ENCODE measurements at places on chromosomes 2 and 18. TPM values are rescaled to one million over a fixed set of nuclear protein-coding genes. Genes with fewer than 3 reads are reported as not detected.

The PRSS56 gene
- not detected for total RNA-seq

The STARD6 gene
- not detected for total RNA-seq

GRCh38 chr2:101120124-101120996 is 30.8 kb downstream of the TBC1D8 start:
- DNase-seq: no peak

- no peak for DNase-seq
These were observed 64.1 kb downstream of the SMAD7 start for GRCh38 chr18:48886520-48887293.

DNA sequence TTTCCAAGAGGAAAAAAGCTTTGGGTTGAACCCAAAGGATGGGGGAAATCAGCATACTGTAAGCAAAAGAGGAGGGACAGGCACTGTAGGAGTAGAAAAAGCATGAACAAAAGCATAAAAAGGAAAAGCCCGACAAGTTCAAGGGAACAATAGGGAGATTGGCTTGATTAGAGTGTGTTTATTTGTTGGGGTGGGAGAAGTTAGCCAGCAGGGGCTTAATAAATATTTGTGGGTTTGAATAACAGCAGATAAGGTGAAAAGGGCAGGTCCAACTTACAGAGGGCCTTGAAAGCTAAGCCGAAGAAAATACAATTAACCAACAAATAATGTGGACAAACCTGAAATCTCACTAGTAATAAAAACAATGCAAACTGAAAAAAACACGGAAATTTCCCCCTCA is 126.7 kb downstream of the THADA start:
- no peak for DNase-seq

DNA sequence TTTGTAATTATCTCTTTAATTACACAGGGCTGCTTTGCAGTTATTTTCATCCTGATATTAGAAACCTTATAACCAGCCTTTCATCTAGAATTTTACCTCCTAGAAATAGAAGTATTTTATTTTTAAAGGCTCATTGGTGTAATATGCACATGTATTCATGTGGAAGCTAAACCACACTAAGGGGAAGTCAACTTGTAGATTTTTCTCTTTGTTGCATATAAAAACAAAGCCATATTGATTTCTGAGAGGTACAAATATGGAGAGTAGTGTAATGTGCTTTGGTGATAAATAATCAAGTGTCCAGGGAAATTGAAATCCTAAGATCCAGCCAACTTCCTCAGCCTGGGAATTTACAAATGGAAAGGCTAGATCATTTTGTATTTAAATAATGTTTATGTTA is 301.2 kb downstream of the LRATD1 start:
- DNase-seq: no peak

GRCh38 chr2:119233326-119234020 is 9.8 kb downstream of the STEAP3 start:
- no peak for DNase-seq

DNA sequence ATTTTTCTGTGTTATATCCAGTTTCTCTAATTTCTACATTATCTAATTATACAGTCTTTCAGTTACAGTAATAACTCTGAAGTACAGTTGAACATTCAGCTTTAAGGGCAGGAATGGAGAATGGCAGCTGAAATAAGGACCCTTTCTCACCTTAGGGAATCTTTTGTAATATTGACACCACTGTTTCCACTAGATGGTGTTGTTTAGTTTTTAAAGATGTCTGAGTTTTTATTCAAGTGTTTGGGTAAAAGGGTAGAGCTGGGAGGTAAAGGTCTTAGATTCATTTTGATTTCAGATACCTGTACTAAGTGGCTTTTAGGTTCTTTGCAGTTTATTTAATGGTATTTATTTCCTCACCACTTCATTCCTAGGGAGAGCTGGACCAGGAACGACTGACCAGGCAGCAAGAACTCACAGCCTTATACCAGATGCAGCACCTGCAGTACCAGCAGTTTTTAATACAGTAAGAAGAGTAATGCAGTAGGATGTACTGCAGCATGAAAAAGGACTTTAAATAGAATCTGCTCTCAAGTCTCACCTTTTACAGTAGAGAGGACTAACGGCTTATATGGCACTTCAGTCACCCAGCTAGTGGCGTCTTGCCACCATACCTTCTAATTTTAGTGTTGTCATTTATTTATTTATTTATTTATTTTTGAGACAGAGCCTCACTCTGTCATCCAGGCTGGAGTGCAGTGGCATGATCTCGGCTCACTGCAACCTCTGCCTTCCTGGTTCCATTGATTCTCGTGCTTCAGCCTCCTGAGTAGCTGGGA is 33.2 kb upstream of the KCNJ13 start:
- no peak for DNase-seq

DNA sequence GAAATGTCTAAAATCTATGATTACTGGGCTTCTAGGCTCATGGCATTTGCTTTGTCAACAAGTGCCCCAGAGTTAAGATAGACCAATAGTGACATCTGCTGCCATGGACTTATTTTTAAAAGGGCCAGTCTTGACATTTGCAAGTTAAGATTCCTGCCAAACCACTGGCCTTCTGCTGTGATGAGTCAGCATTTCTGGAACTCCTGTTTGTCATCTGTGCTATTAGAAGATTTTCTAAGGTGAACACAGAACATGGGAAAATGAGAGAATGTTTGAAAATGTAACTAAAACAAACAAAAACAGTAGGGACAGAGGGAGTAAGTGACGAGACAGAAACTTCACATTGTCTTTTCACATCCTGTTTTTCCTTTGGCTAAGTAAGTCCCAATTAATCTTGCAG is 93.7 kb upstream of the WDR75 start:
- no peak for DNase-seq

DNA sequence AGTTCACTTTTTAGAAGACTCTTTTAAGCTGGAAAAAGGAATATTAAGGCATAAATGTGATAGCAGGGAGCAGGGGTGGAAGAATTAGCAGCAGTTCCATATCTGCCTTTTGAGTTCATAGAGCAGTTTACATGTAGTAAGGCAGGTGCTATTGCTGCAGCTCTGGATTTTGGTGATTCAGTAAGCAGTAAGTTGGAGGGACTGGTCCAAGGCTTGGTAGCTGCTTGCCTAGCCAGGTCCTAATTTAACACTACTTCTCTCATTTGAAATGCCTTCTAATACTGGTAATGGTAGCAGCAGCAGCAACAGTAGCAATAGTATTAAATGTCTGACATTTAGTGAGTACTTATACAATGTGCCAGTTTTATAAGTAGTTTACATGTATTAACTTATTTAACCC is 30.0 kb downstream of the HAT1 start:
- DNase-seq: no peak

The SERPINB2 gene
- not detected for total RNA-seq

- DNase-seq: no peak
These were observed 91.6 kb downstream of the FIGN start for GRCh38 chr2:163644238-163644637.

DNA sequence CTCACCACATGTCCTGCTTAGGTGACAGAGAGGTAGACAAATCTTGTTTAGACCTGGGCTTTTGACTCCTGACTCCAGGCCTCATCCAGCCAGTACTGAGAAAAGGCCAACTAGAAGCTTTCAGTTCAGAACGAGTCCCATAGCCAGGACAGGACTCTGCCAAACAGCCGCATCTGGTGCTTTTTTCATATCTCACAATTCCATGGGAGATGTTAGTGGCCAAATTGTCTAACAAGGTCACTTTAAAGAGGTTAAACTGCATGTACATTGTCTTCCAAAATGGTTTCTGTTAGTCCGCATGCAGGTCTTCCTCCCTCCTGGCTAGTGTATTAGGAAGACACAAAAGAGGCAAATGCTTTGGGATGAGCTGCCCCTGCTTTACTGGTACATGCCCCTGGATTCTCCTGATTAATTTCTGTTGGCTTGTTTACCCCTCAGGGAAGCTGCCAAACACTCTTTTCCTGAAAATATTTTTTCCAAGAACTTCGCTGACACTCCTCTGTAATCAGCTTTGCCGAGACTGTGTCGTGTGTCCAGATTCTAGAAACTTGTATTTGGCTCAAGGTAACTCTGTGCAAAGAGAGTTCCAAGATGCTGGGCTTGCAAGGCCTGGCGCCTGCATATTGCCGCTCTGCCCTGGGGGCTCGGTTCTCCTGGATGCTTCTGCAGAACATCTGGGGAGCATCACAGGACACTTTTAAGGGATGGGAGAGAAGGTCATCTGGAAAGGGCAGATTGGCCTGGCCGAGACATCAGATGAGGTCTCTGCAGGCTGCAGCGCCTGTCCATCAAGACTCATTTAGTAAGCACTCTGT is 209.2 kb upstream of the APCDD1 start:
- no peak for DNase-seq

GRCh38 chr2:7510353-7510752 is 593.1 kb downstream of the RNF144A start:
- no peak for DNase-seq

The BBS5 gene
- total RNA-seq: 5.7 TPM

DNA sequence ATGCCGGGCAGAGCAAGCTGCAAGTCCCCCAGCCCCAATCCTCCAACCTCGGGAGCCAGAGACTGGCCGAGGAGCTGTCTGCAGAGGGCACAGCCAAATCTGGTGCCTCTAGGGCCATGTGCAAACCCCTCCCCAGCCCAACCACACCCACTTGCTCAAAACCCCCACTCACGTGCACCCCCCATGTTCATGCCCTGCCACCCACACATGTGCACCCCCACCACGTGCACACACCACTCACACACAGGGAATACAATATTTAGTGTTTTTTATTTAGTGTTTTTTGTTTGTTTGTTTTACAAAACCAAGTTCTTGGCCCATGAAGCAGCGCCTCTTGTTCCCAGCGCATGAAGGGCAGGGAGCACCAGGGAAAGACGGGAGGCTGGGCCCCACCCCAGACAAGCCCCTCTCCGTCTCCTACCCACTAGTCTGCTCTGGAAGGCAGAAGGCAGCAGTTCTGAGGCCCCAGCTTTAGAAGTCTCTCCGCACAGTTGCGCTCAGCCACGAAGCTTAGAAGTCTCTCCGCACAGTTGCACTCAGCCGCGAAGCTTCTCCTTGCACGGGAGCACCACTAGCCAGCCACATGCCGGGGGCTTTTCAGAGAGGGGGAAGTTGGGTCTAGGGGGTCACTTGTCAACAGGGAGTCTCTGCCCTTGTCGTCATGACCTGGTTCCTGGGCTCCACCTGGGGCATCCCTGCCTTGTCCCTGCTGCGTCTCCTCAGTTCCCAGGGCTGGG is 276.1 kb upstream of the HDAC4 start:
- no peak for DNase-seq

The MBD2 gene
- total RNA-seq: 211 TPM

DNA sequence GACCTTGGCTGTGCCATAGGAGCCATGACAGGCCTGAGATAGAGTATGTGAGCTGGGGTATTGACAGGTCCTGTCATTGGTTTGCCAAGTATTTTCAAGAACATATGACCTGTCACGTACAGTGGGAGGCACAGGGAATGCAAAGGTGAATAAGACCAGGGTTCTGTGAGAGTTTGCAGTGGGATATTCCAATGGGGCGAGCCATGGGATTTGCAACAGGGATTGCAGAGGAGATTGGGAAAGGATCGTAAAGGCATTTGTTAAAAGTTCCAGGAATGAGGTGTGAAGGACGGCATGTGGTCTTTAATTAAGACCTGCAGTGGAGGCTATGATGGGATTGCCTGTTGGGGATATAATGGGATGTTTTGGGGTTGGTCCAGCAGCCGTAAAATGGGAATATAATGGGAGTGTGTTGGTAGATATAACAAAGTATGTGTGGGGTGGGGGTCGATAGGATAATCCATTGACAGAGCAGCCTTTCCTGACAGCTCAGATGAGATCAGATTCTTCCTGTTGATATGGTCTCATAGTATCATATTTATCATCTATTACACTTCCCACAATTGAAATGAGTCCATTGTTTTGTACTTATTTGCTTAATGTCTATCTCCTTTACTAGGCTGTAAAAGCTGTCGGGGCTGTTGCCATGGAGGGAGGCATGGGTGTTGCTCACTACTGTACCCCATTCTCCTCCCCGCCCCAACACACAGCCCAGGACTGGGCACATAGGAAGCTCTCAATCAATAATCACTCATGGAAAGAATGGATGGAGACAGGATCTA is 38.1 kb downstream of the PKDCC start:
- DNase-seq: no peak

DNA sequence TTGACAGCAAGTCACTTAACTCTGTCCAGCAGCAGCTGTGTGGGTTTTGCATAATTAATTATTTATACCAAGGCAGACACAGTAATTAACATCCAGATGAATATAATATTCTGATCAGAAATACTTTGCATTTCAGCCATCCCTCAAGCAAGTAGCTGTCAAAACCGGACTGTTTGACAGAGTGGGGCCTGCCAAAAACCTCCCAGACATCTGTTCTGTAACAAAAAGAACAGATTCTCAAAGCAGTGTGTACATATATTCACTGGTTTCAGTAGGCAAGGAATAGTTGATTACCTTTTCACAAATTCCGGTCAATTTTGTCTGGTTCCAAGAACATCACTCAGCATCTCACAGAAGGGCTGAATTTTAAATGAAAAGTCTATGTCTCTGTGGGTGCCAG is 291.6 kb downstream of the CMPK2 start:
- DNase-seq: no peak

GRCh38 chr18:58962336-58962735 is 97.7 kb downstream of the ZNF532 start:
- DNase-seq: no peak

The CDH2 gene
- not detected for total RNA-seq

The CHMP1B gene
- 19.3 TPM for total RNA-seq

DNA sequence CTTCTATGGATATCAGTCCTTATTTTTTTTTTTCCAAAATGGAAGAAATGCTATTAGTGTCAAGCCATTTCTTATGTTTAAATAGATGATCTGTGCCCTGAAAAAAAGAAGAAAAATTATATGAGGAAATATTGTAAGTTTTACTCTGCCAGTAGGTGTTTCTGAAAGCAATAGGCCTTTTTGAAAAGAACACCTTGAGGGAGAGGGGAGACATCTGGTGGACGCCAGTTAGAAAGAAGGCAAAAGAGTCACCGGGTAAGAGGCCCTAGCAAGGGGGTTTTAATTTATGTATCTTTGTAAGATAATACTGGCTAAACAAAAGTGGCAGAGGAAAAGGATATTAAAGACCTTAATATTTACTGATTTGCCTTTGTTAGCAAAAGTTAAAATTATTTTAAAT is 56.1 kb downstream of the DYNAP start:
- no peak for DNase-seq

The KLHL29 gene
- total RNA-seq: 0.11 TPM

The SLC14A1 gene
- total RNA-seq: 2.3 TPM

The EN1 gene
- total RNA-seq: not detected

GRCh38 chr2:69237070-69237670 is 149.9 kb downstream of the GFPT1 start:
- DNase-seq: no peak

DNA sequence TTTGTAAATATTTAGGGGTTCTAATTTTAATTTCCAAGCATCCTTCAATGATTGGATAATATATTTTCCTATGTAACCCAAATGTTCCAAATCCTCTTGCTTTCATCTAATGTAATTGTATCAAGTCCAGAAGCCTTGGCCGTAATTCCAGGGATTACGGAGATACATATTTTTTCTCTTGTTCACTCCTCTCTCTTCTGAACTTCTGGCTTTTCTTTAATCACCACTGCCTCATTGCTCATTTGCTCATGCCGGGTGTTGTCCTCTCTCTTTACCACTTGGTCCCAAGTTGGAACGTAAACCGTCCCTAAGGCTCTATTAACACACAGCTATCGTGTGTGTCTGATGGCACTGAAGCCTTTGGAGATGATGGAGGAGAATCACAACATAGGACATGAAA is 188.7 kb upstream of the COL3A1 start:
- no peak for DNase-seq

- no peak for DNase-seq
These were observed 23.1 kb downstream of the KCNG3 start for GRCh38 chr2:42470706-42471105.

All from natural killer cell treated with Interleukin-12 subunit alpha and Interleukin-12 subunit beta and Interleukin-15 and Interleukin-18, amount 100 ng/mL, for 72 hours (primary cell).